ENCODE measurements at places on chromosomes 7 and 10.

DNA sequence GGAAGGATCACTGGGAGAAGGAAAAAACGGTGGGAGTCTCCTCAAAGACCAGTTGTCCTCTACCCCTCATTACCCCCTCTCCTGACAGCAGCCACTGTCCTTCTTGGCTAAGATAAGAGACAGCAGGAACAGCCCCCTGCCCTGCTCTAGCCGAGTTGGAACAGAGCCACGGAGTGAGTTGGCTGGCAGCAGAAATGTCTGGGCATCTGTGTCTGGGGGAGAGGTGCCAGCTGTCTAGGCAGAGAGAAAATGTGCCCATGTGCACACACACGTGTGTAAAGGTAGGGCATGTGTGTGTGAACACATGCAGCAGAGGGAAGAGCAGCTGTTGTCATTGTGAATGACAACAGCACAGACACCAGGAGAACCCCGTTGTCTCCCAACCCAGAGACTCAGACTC, 9.4 kb upstream of the HILPDA start:
- ATAC-seq, result no peak

DNA sequence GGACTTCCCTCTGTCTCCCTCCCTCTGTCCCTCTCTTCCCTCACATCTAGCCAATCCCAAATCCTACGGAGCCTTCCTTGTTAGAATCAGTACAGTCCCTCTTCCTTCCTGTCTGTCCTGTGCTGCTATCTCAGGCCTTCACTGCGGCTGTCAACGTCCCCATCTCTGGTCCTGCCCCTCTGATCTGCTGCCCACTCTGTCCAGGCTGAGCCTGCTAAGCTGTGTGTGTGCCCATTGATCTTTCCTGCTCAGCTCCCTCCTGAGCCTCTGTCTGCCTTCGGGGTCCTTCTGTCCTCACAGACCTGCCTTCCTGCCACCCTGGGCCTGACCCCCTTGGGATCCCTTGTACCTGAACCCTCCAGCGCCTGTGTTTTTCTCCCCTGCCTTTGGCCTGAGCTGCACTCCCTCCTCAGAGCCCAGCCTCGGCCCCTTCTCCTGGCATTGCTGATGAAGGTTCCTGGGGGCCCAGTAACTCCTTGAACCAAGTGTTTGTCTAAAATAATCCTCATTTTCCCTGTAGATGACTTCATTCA, 182.1 kb upstream of the SHH start:
- ATAC-seq, result no peak

- ATAC-seq, result no peak
Measured at GRCh38 chr7:103714376-103714927, 268.4 kb upstream of the SLC26A5 start.

DNA sequence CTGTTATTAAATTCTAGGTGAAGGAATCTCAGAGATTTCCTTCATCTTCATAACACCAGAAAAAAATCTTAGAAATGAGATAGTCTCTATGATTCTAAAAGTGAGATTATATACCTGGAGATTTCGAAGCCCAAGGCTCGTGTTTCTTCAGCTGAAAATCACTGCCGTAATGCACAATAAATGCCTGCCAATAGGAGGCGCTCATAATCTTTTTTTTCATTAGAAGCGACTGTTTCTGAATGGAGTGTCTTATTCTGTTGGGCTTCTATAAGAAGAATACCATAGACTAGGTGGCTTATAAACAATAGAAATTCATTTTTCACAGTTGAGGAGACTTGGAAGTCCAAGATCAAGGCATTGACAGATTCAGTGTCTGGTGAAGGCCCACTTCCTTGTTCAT, 294.7 kb downstream of the PRKG1 start:
- ATAC-seq, result no peak

DNA sequence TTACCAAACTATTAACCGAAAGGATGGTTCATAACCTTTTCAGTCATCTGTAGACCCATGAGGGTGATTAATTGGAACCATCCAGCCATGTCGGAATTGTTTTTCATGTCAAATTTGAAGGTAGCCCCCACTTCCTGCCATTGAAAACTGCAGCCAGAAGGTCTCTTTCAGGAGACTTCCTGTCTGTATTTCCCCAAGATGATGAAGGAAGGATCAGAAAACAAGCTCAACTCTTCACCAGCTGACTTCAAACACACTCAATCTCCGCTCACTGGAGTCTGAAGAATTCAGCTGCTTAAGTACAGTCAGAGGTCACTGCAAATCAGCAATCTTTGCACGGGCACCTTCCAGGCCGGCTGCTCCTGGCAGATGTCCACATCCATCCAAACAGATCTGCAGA, 291.7 kb upstream of the NPVF start:
- no peak for ATAC-seq

DNA sequence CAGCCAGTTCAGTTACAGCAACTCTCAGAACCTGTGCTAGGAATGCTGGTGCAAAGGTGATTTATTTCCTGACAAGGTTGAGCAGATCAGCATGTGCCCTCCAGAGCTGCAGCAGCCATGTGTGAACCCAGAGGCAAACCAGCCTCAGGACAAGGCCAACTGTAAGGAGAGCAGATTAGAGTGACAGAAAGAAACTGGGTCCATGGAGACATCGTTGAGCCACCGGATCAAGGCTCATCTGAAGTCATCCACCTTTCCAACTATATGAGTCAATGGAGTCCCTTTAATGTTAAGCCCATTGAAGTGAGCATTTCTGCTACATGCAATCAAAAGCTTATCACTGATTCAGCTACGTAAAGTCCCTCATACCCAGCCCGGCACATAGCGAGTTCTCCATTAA, 26.4 kb downstream of the KCNMA1 start:
- no peak for ATAC-seq

GRCh38 chr10:31605861-31606525, 287.0 kb downstream of the ZEB1 start:
- ATAC-seq, result no peak

- ATAC-seq, result no peak
Measured at GRCh38 chr7:152136686-152137085, 111.2 kb downstream of the GALNT11 start.

GRCh38 chr7:41787651-41788350, 84.9 kb upstream of the INHBA start:
- no peak for ATAC-seq

DNA sequence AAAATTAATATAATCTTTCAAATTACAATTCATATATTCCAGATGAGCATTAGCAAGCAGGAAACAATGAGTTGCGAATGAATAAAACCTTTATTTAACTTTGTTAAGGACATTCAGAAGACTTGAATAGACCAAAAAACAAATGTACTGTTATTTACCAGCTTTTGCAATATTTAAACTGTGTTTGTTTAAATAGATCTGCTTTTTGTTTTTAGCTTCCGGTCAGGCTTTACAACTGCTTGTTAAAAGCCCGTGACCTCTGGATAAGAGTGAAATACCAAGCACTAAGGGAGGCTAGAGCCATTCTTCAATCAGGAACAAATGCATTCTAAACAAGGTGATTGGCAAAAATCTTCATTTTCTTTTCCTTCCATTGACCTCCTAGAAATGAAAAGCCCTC, 184.9 kb upstream of the GNAI1 start:
- ATAC-seq, result no peak

- ATAC-seq, result no peak
Measured at GRCh38 chr7:51015581-51015980, 232.9 kb upstream of the GRB10 start.

GRCh38 chr10:6114299-6114698, 25.5 kb downstream of the RBM17 start:
- no peak for ATAC-seq

GRCh38 chr10:111785921-111786320, 397.6 kb downstream of the GPAM start:
- ATAC-seq, result no peak

- no peak for ATAC-seq
Measured at GRCh38 chr7:108200326-108200725, 70.2 kb upstream of the LAMB4 start.

DNA sequence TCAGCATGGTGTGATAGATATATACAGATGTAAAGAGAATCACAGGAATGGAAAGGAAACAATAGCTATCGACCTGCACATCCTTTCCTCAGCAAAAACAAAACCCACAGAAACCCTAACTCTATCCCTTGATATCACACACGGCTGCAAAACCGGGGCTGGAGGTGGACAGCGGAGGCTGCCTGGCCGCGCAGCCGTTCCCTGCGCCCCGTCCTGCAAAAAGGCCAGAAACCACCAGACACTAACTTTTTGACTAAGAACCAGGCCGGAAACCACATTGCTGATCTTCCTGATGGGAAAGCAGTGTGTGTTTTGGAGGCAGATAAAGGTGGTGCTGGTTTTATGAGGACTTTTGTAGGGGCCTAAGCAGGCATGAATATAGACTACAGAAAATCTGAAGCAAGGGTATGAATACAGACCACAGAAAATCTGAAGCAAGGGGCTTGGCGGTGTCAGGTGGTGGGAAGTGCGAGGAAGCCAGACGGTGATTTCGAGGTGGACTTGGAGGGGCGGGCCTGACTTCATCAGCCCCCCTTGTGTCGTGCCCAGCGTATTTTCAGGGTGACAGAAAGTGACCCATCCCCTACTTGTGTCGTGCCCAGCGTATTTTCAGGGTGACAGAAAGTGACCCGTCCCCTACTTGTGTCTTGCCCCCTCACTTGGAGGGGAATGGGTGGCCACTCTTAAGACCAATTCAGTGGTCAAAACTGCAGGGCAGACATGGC, 123.3 kb downstream of the WDR37 start:
- ATAC-seq, result no peak

DNA sequence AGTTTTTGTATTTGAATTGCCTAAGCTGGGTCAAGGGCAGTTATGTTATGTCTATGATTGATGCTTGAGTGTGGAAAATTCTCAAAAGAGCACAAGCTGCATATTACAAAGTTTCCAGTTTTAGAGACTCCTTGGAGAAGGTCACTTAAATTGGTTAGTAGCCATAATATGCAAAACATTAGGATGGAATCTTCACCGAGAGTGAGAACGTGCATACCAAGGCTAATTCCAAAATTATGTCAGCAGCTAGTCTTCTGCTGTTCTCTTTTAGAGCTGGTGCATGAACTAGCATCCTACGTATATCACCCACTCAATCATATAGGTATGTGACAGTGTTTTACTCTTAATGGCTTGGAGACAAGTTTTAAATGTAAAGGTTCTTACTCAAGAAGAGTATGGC, 49.2 kb downstream of the MKX start:
- ATAC-seq, result peak; percentile 38

GRCh38 chr10:116287906-116288501, 15.0 kb upstream of the GFRA1 start:
- ATAC-seq, result no peak

- ATAC-seq, result peak; percentile 39
Measured at GRCh38 chr7:20330928-20331909, 519 bp downstream of the ITGB8 start.

GRCh38 chr7:130909161-130909836, 175.3 kb upstream of the KLF14 start:
- no peak for ATAC-seq

DNA sequence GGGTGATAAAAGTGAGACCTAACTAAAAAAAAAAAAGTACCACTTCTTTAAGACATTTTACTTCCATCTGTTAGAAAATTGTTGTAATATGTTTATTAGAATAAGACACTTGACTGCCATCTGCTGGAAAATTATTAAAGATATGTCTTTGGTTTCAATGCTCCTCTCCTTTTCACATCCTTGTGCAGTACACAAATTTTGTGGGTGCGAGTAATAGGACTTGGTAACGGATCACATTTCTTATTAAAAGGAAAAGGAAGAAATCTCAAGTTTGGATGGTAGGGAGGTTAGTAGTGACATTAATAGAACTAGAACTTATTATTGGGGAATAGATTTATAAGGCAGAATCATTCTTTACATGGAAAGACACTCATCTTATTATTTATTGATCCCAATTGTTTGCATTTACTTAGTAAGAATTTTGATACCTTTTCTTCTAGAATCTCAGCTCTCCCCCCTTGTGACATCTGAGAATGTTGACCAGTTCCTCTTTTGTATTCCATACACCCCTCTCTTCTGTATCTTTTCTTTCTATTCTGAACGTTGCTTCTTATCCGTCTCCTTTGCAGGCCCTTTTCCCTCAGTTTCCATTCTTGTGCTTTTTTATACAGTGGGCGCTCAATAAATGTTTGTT, 43.0 kb upstream of the RPA3 start:
- peak; percentile 13 for ATAC-seq

DNA sequence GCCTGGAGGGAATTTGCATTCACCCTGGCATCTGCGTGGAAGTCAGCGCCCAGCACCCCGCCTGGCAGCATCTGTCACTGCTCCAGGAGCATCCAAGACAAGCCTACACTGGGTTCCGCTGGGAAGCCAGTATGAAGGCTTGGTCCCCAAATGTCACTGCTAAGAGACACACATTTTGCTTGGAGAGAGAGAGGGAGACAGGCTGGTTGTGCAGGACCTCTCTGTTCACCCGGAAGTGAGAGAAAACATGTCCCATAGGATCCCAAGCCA, 119.5 kb downstream of the SEC23IP start:
- no peak for ATAC-seq

DNA sequence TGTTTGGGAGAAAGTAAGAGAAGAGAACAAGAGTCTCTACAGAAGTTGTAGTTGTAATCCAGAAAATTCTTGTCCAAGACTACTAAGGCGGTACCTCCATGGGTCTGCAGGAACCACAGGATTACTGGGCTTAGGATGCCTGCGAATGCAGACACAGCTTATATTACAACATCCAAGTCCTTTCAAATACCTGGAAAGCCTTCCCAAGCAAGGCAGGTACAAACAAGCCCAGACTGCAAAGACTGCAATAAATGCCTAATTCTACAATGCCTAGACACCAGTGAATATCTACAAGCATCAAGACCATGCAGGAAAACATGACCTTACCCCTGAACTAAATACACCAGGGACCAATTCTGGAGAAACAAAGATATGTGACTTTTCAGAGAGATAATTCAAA, 178.2 kb downstream of the ARL4A start:
- ATAC-seq, result no peak

- no peak for ATAC-seq
Measured at GRCh38 chr10:77763453-77764430, 126.1 kb upstream of the KCNMA1 start.

DNA sequence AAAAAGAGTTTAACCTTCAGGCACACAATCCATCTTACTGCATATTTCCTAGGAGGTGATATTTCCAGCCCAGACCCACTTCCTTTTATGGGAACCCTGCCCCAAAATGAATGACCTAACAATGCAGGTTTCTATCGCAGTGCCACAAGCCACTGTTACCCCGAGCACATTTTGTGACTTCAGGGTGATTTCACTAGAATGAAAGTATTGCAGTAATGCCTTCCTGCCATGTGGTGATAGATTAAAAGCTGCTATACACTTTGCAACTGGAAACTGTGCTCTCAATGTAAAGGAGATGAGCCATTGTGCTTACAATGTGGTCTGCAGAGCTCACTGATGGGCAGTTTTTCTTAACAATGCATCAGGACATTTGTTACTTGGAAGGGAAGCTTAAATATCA, 90.5 kb upstream of the RSU1 start:
- no peak for ATAC-seq

GRCh38 chr10:114388275-114388674, 16.0 kb downstream of the AFAP1L2 start:
- ATAC-seq, result no peak

DNA sequence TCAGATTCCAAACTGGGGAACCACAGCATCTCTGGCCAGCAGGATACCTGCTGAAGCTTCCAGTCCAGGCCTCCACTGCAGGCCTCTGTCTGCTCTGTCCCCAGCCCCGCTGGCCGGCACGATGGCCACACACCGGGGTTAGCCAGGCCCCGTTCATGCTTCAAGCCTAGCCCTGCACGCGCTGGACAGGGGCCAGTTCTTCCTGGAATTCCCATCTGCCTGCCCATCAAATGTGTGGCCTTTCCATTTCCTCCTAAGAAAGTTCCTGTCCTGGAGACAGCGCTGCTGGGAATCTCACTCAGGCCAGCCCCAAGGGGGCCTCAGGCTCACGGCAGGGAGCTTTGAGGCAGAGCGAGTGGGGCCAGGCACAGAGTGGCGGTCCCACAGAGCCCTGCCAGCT, 18.0 kb downstream of the SH2B2 start:
- ATAC-seq, result no peak

All from gastroesophageal sphincter (tissue), 4 donors.